NCI-H146 (cell line): ENCODE measurements at places on chromosomes 4 and X.
A peak's percentile ranks its signal among the peaks of the same experiment; 100 is the strongest.

DNA sequence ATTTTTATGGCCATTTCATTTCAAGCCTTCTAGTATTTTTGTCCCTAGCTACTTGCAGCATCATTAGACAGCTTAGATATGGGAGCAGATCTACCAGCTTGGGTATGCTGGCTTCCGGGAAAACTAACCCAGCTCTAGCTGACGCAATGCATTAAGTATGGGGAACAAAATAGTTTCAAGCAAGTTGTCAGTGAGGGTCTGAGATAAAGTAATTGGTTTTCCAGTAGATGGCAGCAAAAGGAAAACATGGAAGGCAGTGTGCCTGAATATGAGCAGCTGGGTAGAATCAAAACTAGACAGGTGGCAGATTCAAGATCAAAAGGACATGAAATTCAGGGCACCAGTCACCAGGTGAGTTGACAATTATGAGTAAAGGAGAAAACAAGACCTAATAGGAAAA, 340.9 kb upstream of the CTSO start:
- DNase-seq: peak; percentile 81

DNA sequence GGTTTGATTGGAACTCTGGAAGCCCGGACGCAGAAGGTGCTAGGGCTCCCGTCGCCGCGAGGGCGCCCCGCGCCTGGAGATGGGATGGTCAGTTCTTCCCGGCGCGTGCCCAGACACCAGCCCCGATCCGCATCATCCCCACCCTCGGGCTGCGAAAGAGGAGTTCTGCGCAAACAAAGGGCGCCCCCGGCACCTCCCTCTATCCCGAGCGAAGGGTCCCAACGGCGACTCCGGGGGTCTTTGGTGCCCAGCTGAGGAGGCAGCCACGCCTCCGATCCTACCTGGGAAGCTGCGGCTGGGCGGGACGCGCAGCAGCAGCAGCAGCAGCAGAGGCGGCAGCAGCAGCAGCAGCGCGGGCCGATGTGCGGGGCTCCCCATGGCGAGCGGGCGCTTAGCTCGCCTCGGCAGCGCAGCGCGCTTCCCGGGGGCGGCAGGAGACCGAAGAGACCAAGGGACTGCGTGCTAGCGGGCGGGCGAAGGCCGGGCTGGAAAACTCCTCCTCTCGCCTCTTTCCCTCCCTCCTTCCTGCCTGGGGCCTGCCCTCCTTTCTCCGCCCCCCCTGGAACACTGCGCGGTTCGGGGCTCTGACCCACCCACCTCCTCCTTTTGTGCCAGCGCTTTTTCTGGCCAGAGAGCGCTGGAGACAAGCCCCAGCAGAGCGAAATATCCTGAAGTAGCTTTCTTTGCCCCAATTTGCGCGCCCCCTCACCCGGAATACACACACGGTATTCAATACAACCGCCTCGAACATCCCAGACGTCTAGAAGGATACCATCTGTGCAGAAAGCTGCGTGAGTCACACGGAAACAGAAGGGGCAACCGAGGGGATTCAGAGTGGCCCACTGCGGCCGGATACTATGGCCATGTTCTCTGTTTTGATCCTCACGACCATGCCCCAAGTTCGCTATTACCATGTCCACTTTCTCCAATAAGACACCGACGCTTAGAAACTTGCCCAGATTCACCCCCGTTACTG, at the start of gene SRPX:
Gene SRPX, minus strand, starts transcription at position 457 of the 976 bp plus-strand sequence. Its CDS starts 79 bp downstream, at position 378.
- DNase-seq: peak; percentile 22

DNA sequence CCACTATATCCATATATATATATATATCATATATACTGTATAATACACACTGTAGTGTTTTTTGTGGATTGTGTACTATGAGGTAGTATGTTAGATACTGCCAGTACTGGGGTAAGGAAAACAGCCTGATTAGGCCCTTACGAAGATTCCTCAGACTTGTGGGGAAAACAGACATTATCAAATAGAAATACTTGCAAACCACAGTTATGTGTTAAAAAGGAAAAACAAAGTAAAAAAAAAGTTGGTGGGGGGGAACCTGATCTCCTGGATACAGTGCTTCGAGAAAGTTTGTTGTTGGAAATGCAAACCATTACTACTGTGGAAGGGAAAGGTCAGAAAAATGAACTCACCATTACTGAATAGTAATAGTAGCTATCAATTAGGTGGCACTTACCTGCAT, 53.0 kb downstream of the PKD2 start:
- no peak for DNase-seq

GRCh38 chr4:80989921-80990544, 40.5 kb upstream of the BMP3 start:
- peak; percentile 56 for DNase-seq

DNA sequence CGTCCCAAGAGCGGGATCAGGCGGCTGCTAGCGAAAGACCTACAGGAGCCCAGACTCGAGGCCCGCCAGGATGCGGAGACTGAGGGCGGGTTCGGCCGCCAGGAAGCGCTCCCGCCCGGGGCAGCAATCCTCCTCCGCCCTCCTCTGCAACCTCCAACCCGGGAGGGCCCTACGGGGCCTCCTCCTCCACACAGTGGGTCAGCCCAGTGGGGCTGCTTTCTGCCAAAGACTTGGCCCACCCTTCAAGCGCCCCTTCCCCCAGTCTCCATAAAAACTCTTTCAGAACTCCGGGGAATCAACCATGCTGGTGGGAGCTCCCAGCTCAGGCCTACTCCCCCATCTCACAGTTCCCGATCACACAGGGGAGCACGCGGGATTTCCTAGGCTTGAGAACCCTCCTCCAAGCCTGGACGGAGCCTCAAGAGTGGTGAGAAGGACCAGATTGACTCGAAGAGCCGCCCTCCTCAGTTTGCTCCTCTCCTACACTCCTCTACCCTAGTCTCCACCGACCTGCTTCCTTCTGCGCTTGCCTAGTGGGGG, 77.5 kb downstream of the RLIM start:
- DNase-seq: peak; percentile 28

GRCh38 chr4:10534820-10535219, 77.6 kb upstream of the ZNF518B start:
- DNase-seq: no peak

- no peak for DNase-seq
Measured at GRCh38 chrX:148556498-148556897, 56.1 kb downstream of the AFF2 start.

DNA sequence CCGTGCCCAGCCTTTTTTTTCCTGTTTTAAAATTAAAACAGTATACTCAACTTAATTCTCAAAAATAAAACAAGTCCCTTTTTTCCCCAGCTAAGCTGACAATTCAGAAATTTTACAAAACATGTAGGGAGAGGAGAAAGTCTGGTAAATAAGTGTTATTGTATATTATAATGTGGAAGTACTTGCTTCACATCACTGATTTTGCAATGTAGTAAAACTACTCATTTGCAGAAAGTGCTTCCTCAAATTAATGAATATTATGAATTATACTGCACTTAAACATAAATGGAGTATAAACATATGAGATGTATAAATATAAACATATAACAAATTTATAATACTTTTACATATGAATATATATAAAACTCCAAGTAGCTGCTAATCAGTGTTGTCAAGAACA, 11.6 kb upstream of the H2AZ1 start:
- DNase-seq: no peak

DNA sequence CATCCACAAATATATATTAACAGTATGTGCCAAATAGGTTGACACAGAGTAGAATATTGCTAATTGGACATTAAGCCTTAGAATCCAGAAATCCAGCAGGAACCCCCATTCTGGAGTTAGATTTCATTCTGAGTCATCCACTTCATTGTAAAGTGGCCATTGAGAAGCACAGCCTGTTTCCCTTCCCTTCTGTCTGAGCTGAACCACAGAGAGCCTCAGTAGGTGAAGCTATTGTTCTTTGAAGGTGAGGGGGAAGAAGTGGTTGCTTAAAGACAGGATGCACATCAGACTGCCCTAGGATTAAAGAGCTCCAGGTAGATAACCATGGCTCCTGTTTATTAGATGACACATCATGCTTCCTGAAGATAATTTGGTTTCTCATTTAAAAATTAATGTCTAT, 30.6 kb upstream of the MCF2 start:
- DNase-seq: no peak

- DNase-seq: peak; percentile 87
Measured at GRCh38 chr4:113141901-113142346, 92.5 kb downstream of the ANK2 start.

DNA sequence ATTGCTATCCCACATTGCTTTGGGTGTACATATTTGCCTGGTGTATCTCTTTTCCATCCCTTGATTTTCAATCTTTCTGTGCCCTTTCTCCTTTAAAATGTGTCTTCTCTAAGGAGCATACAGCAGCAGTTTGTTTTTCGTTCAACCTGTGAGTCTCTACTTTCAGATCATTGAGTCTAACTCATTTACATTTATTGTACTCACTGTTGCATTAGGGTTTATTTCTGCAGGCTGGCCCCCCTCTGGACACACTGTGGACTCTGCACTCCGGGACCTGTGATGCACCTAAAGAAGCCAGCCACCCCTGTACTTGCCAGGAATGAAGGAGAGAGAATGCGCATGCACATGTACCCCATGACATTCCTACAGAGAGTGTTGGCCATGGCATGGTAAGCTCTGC, 93.0 kb downstream of the FAM53A start:
- DNase-seq: no peak

GRCh38 chr4:141046255-141046654, 87.0 kb downstream of the RNF150 start:
- no peak for DNase-seq

GRCh38 chrX:56994375-56995270, 718 bp downstream of the SPIN3 start:
- peak; percentile 10 for DNase-seq

DNA sequence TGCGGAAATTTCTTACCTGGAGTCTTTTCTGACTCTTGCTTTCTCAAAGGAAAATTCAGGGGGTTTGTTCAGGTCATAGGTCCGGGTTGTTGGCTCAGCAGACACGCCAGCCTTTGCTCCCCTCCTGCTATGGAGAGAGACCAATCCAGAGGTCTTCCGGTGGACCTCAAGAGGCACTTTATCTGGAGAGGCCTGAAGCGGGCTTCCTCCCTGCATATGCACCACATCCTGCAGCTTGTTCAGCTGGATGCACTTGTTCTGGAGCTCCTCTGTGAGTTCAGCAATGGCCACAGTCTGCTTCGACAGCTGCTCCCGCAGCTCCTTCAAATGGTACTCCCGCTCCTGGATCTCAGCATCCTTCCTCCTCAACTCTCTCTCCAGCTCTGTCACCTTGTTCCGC, 10.5 kb downstream of the PRKG2 start:
- DNase-seq: no peak

DNA sequence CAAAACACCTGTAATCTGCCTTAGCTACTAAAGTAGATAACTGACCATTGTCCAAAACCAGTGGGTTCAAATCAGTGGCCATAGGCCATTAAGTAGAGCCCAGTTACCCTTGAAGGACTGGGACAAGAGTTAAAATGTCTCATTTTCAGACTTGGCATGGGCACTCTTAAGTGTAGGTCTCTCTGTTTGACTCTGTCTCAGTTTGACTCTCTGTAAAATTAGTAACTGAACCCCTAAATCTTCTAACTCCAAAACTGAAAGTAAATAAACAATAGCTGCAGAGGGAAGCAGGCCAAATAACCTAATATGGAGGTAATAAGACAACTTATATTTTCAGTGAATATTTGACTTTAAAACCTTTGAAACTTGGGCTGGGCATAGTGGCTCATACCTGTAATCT, 89.1 kb downstream of the SLC16A2 start:
- no peak for DNase-seq

- no peak for DNase-seq
Measured at GRCh38 chr4:54093324-54094240, 6.4 kb upstream of the GSX2 start.

GRCh38 chr4:176864238-176864637, 71.5 kb upstream of the VEGFC start:
- DNase-seq: no peak

DNA sequence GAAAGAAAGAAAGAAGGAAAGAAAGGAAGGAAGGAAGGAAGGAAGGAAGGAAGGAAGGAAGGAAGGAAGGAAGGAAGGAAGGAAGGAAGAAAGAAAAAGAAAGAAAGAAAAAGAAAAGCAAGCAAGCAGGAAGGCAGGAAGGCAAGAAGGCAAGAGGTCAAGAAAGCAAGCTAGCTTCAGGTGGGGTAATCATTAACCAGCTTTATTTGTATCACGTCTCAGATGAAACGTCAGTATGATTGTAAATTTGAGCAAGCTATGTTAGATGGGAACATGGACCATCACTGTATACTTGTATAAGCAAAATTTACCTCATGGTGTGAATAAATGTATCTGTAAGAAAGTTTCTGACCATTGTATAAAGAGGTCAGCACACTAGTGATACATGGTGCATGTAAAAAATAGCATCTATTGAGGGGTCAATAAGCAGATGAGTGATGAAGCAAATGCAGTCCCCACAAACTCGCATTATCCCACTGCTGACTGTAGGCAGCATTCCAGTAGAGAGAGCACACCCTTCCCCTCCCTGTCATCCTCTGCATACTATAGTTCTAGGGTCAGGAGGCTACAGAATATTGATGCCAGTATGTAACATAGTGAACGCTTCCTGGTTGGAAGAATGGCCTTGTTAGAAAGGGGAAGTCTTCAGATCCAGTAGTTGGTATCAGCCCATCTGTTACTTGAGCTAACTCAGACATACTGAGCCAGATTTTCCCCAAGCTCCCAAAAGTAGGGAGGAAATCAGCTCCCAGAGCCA, 16.5 kb upstream of the KLHL34 start:
- DNase-seq: no peak

- no peak for DNase-seq
Measured at GRCh38 chr4:120773641-120774040, 148.9 kb downstream of the PRDM5 start.

DNA sequence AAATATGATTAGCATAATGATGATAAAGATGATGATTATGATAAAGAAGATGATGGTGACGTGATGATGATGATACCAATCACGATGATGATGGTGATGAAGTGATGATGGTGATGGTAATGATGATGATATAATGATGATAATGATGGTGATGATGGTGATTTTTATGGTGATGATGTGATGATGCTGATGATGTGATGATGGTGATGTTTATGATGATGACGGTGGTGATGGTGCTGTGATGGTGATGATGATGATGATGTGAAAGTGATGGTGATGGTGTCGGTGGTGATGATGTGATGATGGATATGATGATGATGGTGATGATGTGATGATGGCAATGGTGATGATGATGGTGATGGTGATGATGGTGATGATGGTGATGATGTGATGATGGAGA, 130.8 kb upstream of the PSAPL1 start:
- DNase-seq: no peak

DNA sequence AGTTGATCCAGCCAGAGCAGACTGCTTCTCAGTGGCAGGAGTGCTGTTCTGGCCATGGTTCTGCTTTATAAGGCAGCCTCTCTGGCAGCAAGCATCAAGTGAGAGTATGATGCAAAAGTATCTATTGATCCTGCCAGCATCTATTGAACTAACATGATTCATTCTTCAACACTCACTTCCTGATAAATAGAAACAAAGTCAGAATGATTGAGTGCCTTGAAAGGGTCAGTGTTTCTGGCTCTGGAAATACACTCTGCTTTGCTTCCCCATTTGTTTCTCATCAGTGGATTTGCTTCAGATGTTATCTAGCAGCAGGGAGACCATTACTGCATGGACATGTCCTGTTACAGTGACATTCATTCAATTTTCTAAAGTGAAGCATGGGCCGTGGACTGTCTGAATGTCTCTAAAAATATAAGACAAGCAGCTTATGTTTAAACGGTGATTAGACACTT, 66.2 kb upstream of the FRAS1 start:
- DNase-seq: no peak
